ENCODE measurements at places on chromosomes 4 and X.
A peak's percentile ranks its signal among the peaks of the same experiment; 100 is the strongest.

DNA sequence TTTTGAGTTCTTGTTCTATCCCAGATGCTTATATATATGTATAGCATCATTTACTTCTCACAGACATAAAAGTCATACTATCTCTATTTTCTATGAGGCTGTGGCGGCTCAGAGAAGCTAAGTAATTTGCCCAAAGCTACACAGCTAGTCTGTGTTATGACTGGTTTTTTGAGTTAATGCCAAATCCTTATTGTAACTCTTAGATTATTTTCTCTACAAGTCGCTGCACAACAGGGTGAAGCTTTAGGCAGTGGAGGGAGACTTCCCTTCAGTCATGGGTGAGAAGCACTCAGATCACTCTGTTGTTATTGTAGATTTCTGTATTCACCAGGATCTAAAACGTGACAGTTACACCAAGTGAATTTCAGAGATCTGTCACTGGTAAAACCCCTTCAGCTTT, 48.1 kb downstream of the WWC2 start:
- H3K4me1 ChIP-seq, result peaks cover 1% of the 10 kb centered on the region
- peaks cover 1% of the 10 kb centered on the region for H3K36me3 ChIP-seq
- H3K27me3 ChIP-seq, result peaks cover 4% of the 10 kb centered on the region

GRCh38 chr4:4396628-4397440, 9.9 kb downstream of the NSG1 start:
- H3K27ac ChIP-seq, result no peak overlapping the region
- no peak for DNase-seq
- H3K4me1 ChIP-seq, result peaks cover 6% of the 10 kb centered on the region
- H3K36me3 ChIP-seq, result peaks cover 7% of the 10 kb centered on the region
- H3K27me3 ChIP-seq, result peaks cover 2% of the 10 kb centered on the region

DNA sequence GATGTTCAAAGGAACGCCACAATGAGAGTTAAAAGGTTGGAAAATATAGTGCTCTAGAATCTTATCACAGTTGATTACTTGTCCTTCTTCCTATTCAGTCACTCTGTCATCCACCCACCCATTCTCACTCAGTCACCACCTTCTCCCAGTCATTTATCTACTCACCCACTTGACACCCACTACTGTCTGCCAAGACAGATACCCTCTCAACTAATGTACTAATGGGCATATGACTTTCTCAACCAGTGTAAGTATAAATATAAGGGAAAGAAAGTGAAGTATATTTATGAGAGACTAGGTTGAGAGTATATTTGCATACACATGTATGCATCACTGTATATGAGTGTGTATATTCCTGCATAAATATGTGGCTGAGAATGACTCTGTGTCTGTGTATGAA, 20.0 kb downstream of the MID2 start:
- DNase-seq, result peak; percentile 10
- H3K27me3 ChIP-seq, result no peaks in the 10 kb centered on the region
- no peak overlapping the region for H3K4me3 ChIP-seq
- H3K36me3 ChIP-seq, result peaks cover 5% of the 10 kb centered on the region

GRCh38 chrX:147962476-147962875, 18.7 kb upstream of the FMR1NB start:
- DNase-seq, result no peak
- H3K4me1 ChIP-seq, result no peaks in the 10 kb centered on the region
- H3K36me3 ChIP-seq, result no peaks in the 10 kb centered on the region
- H3K27ac ChIP-seq, result no peak overlapping the region
- no peak overlapping the region for H3K4me3 ChIP-seq

- H3K27ac ChIP-seq, result no peak overlapping the region
- no peak for DNase-seq
- H3K4me1 ChIP-seq, result peaks cover 11% of the 10 kb centered on the region
These were observed 127.2 kb upstream of the RPS6KA3 start for GRCh38 chrX:20393944-20394343.

- no peak overlapping the region for H3K4me3 ChIP-seq
- peaks cover 11% of the 10 kb centered on the region for H3K36me3 ChIP-seq
- peaks cover 10% of the 10 kb centered on the region for H3K4me1 ChIP-seq
- H3K27me3 ChIP-seq, result no peaks in the 10 kb centered on the region
- no peak for DNase-seq
These were observed 34.6 kb downstream of the CNKSR2 start for GRCh38 chrX:21408788-21409187.

- no peak overlapping the region for H3K27ac ChIP-seq
- no peak for DNase-seq
- peaks cover 2% of the 10 kb centered on the region for H3K36me3 ChIP-seq
- H3K27me3 ChIP-seq, result no peaks in the 10 kb centered on the region
These were observed 15.7 kb downstream of the PRKX start for GRCh38 chrX:3697701-3698279.

DNA sequence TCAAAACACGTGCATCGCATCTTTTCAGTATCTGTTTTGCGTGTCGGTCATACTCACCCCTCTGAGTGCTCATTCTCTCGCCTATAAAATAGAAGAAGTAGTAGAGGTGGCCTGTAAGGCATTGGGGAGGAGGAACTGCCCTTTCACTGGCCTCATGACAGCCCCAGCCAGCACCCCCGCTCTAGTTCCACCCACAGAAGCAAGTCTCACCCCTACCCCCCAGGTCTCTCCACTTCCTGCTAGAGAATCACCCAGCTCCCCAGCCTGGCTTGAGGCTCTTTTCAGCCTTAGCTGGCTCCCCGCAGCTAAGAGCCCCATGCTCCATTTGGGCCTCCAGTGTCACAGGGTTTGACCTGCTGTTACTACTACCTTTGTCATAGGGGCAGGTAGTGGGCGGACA, 11.8 kb downstream of the HDAC6 start:
- H3K27ac ChIP-seq, result no peak overlapping the region
- H3K4me3 ChIP-seq, result no peak overlapping the region
- DNase-seq, result no peak
- no peaks in the 10 kb centered on the region for H3K27me3 ChIP-seq
- peaks cover 2% of the 10 kb centered on the region for H3K36me3 ChIP-seq
- H3K4me1 ChIP-seq, result no peaks in the 10 kb centered on the region

DNA sequence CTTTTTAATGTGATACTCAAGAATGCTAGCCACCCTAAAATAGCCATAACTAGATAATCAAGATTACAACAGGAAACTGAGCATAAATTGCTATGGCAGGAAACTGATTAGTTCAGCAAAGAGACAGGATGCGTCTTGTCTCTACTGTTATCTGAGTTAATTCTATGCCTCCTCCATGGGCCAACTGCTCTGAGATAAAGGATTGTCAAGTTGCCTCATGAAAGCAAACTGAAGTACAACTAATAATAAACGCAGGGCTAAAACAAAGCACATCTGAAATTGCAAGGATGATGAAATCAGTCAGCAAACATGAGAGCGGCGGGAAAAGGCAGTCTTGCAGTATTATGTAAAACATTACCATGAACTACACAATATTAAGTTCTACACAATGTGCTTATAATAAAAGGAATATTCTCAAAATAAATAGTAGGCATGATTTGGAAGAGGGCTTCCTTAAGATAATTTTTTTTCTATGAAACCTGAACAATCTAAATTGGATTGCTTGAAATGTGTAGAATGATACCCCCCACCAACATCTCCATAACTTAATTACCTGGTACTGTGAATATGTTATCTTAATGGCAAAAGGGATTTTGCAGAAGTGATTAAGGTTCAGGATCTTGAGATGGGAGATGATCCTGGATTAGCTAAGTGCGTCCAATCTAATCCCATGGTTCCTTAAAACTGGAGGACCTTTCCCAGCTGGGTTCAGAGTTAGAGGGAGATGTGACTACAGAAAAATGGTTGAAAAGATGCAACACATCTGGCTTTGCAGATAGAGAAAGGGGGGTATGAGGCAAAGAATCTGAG, 65.9 kb downstream of the ANTXR2 start:
- H3K4me1 ChIP-seq, result peaks cover 39% of the 10 kb centered on the region
- H3K4me3 ChIP-seq, result no peak overlapping the region
- peaks cover 28% of the 10 kb centered on the region for H3K36me3 ChIP-seq
- DNase-seq, result no peak

DNA sequence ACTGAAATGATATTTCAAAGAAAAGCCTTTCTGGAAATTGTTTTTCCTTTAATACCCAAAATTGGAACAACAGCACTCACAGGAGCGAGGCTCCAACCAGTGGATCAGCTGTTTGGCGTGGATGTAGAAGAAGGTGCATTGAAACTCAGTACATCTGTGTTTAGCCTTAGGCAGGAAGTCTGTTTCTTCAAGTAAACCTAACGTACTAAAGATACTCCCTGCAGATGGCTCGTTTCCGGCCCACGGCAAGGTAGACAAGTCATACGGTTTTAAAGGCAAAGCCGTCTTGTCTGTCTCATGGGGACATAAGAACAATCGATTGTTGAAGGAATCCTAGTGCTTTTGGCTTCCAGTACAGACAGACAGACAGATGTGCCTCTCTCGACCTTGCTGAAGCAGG, 50.0 kb upstream of the CLCN4 start:
- peak overlapping the region; percentile 53 for H3K4me3 ChIP-seq
- peaks cover 12% of the 10 kb centered on the region for H3K36me3 ChIP-seq
- H3K4me1 ChIP-seq, result peaks cover 72% of the 10 kb centered on the region
- no peak for DNase-seq

- H3K27me3 ChIP-seq, result no peaks in the 10 kb centered on the region
- DNase-seq, result no peak
- no peak overlapping the region for H3K27ac ChIP-seq
- H3K36me3 ChIP-seq, result no peaks in the 10 kb centered on the region
- H3K4me3 ChIP-seq, result no peak overlapping the region
- H3K4me1 ChIP-seq, result no peaks in the 10 kb centered on the region
These were observed 197.5 kb downstream of the AFAP1 start for GRCh38 chr4:7741946-7742806.

DNA sequence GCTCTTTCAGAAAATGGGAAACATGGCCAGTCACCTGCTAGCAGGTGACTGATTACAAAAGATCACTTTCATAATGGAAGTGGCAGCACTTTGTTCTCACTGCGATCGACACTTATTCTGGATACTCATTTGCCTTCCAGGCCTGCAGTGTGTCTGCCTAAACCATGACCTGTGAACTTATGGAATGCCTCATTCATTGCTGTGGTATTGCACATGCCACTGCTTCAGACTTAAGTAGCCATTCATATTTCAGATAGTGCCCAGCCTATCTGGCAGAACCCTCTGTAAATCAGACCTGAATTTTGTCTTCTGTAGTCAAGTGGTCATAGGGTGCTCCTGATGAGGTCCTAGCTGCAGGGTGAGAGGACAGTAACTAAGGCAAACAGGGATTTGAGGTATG, 23.3 kb upstream of the MGST2 start:
- peaks cover 2% of the 10 kb centered on the region for H3K27me3 ChIP-seq
- no peak overlapping the region for H3K4me3 ChIP-seq
- no peaks in the 10 kb centered on the region for H3K36me3 ChIP-seq
- H3K27ac ChIP-seq, result no peak overlapping the region
- no peak for DNase-seq

- DNase-seq, result no peak
- no peak overlapping the region for H3K27ac ChIP-seq
- peaks cover 11% of the 10 kb centered on the region for H3K4me1 ChIP-seq
- no peak overlapping the region for H3K4me3 ChIP-seq
- H3K27me3 ChIP-seq, result no peaks in the 10 kb centered on the region
- H3K36me3 ChIP-seq, result no peaks in the 10 kb centered on the region
These were observed 249.2 kb downstream of the TENM3 start for GRCh38 chr4:182492423-182492822.

- DNase-seq, result no peak
These were observed 841 bp downstream of the MTNR1A start for GRCh38 chr4:186554539-186554913.

DNA sequence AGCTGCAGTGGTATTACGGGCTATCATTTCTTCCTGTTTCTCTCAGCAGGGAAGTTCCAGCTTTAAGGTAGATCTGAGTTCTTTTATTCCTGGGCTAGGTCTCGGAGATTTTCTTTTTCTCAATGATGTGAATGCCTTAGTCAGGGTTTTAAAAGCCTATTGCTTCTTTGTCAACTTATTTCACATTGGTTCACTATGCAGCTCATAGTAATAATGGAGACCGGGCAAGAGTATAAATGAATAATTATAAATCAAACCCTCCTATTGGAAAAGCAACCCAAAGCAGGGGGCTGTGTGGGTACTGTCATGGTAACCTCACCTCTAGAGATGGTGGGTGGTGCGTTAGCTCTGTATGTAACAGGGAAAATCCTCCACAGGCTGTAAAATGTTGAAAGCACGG, 563.6 kb downstream of the RPA4 start:
- no peak overlapping the region for H3K4me3 ChIP-seq
- no peaks in the 10 kb centered on the region for H3K36me3 ChIP-seq

DNA sequence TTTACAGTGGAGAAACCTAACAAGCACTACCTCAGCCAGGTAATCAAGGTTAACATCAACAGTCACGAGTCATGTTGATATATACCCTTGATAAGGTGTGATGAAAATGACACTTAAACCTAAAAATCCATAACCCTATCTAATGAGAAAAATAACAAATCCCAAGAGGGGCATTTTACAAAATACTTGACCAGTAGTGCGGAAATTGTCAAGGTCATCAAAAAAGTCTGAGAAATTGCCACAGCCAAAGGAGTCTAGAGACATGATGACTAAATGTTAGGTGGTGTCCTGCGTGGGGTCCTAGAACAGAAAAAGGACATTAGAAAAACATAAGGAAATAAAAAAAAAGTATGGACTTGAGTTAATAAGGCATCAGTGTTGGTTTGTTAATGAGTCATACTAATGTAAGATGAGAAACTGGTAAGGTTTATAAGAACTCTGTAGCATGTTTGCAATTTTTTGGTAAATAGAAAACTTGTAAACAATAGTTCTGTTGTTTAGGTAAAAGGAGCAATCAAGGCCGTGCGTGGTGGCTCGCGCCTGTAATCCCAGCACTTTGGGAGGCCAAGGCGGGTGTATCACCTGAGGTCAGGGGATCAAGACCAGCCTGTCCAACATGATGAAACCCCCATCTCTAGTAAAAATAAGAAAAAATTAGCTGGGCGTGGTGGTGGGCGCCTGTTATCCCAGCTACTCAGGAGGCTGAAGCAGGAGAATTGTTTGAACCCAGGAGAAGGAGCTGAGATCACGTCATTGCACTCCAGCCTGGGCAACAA, 2.9 kb downstream of the RPL36A start:
- no peak for DNase-seq
- peaks cover 25% of the 10 kb centered on the region for H3K4me1 ChIP-seq
- H3K27me3 ChIP-seq, result no peaks in the 10 kb centered on the region
- peaks cover 40% of the 10 kb centered on the region for H3K36me3 ChIP-seq
- peak overlapping the region; percentile 98 for H3K27ac ChIP-seq
- peak overlapping the region; percentile 92 for H3K4me3 ChIP-seq

DNA sequence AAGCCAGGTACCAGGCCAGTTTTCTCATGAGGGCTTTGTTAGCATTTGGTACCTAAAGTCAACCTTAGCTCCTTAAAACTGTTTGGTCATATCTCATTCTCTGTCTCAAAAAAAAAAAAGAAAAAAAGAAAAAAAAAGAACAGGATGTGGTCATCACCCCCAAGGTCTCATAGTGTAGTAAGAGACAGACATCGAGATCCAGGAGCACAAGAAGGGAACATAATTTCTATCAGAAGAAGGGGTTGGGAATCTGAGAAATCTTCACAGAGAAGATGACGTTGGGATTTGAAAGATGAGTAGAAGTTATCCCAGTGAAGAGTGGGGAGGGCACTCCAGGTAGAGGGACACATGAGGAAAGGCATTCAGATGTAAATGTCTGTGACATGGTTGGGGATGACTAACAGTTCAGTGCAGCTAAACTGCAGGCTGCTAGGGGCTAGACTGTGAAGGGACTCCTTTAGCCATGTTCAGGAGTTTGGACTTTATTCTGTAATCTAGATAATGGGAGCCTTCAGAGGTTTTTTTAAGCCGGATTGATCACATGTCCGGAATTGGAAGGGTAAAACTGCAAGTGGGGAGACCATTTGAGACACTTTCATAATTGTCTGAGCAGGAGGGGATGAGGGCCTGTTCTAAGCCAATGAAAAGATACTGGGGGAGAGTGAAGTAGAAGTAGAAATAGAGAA, 26.9 kb upstream of the GJB1 start:
- H3K36me3 ChIP-seq, result peaks cover 1% of the 10 kb centered on the region
- H3K27me3 ChIP-seq, result no peaks in the 10 kb centered on the region
- H3K4me1 ChIP-seq, result peaks cover 31% of the 10 kb centered on the region
- no peak for DNase-seq
- peak overlapping the region; percentile 83 for H3K27ac ChIP-seq
- H3K4me3 ChIP-seq, result peak overlapping the region; percentile 81
